ENCODE measurements at places on chromosomes 7 and 10. TPM values are rescaled to one million over a fixed set of nuclear protein-coding genes. Genes with fewer than 3 reads are reported as not detected.

IDI2 gene
- 0.11 TPM for polyA plus RNA-seq

DNA sequence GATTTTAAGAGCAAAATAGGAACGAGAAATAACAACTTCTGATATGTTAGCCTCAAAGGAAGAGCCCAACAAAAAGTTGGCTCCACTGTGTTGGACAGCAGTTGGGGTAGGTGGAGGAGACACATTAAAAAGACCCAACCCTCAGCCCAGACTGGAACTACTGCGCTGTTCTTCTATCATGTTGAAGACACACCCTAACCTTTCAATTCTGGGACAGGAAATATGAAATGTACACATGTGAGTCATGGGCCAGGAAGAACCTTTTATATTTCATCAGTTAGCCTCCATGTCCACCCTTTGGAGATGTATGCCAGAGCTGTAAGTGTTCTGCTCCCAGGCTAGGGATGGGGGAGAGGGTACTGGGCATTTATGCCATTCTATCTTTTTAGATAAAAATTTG lies 22.1 kb downstream of the CLDN12 start:
- DNase-seq: no peak

DNA sequence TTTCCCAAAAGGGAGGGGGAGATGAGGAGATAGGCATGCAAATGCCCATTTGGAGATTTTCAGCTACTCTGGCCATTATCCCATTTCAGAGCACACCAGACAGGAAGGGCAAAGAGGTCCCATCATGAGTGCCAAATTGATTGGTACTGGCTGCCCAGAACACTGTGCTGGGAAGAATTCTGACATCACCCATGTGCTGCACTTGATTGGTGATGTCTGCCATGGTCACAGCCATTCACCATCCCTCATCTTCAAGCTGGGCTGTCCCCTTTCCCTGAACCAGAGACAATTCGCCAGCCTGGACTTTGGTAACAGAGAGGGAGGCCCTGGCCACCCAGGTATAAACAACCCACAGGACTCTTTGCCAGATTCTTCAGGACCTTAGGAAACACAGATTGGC lies 23.2 kb upstream of the RADIL start:
- no peak for DNase-seq

- no peak for DNase-seq
Measured at GRCh38 chr10:60704471-60704870, 73.8 kb upstream of the CDK1 start.

GRCh38 chr10:5496261-5497250 lies 2.8 kb downstream of the CALML5 start:
- no peak for DNase-seq

- no peak for DNase-seq
Measured at GRCh38 chr10:124605856-124606812, 138.0 kb downstream of the FAM53B start.

GRCh38 chr7:148402159-148402558 lies 188.4 kb upstream of the C7orf33 start:
- no peak for DNase-seq

GRCh38 chr10:44874166-44874565 lies 37.0 kb upstream of the TMEM72 start:
- DNase-seq: no peak

- no peak for DNase-seq
Measured at GRCh38 chr10:123743441-123744223, 77.5 kb downstream of the GPR26 start.

GPER1 gene
- 4.9 TPM for polyA plus RNA-seq

HGF gene
- 3.1 TPM for polyA plus RNA-seq

DNA sequence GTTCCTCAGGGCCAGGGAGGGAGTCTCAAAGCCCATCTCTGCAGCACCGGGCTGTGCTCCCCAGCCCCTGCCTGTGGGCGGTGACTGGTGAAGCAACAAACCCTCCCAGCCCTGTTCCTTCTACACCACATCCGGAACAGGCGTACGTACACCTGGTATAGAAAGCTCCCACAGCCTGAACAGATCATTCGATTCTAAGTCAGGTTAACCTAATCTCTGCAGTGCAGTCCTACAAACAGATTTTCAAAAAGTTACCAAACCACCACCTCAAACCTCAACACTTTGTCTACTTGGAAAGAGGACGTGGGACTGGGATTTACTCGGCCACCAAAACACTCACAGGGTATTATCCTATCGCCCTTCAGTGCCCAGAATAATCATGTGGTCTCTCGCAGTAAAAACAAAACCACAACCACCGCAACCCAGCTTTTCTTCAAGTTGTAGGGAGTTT lies 238.4 kb downstream of the DIP2C start:
- no peak for DNase-seq

GRCh38 chr10:103727546-103727963 lies 127.8 kb downstream of the SH3PXD2A start:
- DNase-seq: no peak

Data from renal cortex interstitium (tissue), 15 donors.